ENCODE measurements at places on chromosomes 4 and X.

DNA sequence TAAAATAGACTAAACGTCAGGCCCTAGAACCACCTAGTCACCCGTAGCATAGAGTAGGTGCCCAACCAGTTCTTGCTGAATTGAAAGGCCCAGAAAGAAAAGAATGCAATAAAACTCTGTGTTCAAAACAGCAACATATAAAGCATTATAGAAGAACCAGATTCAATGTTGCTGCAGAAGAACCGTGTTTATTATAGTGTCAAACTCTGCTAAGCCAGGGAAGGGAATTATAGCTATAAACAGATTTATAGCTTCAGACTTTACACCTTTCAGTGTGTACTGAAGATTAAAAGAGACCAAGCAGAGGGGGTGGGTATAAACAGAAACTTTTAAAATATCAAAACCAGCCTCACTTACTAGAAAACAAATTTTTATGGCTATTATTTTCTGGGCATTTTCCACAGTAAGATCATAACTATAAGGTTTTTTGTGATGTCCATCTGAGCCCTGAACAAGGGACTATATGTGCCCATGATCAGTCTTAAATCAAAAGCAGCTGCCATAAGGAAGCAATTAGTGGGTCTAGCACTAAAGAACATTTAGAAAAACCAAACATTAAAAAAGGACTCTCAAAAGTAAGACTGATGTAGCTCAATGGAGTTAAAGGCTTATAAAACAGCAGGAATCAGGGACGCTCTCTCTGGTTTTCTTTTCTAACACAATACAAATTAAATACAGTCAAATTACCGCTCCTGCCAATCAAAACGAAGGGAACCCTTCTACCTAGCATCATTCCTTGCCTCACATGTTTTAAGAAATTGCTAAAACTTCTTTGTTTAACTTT is 219.7 kb upstream of the ETNPPL start:
- DNase-seq = no peak

DNA sequence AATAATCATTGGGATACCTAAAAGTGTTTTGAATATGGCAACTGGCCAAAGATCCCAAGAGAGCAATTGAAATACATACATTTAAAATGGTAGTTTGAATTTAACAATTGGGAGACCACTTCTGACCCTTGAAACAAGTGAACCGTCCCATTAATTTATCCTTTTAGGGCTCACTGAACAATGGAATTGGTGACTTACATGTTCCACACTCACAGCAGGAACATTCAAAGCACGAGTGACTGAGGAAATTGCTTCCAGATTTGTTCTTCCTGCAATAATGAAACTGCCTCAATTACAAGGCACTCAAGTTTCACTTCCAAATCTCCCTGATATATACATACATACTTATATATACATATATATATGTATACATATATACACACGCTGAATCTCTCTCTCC is 20.6 kb downstream of the SLC39A8 start:
- DNase-seq = no peak

- DNase-seq = no peak
Measured at GRCh38 chr4:145498430-145498829, 16.8 kb downstream of the SMAD1 start.

DNA sequence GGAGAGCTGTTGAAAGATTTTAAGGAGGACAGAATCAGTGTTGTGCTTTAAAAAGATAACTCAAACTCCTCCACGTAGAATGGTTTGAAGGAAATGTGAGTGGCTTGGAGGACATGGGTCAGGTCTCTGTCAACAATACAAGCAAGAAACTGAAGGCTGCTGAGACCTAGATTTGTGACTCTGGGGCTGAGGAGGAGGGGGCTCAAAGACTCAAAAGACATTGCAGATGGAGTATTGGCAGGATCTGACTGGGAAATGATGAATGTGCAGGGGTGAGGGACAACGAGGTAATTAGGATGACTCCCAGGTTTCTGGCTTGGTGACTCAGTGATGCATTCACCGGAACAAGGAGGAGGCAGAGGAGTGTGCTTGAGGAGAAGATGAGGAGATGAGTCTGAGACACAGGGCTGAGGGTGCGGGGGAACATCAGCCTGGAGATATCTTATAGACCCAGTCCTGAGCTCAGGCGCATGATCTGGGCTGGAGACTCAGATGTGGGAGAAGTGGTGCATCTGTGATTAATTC is 3.3 kb upstream of the RPS4X start:
- no peak for DNase-seq

DNA sequence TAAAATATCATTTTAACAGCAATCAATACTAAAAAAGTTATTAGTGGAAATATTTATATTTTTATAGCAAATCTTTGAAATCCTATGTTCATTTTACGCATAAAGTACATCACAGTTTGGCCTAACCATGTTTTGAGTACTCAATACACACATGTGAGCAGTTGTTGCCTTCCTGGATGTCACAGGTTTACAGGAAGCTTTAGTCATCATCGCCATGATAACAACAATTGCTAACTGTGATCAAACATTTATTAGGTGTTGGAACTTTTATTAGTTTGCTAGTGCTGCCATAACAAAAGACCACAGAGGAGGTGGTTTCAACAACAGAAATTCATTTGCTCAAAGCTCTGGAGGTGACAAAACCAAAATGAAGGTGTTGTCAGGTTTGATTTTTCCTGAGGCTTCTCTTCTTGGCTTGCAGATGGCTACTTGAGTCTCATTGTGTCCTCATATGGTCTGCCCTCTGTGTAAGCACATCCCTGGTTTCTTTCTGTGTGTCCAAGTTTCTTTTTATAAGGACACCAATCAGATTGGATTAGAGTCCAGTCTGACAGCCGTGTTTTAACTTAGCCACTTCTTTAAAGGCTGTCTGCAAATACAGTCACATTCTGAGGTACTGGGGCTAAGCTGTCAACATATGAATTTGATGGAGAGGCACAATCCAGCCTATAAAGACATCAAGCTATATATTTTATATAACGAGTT is 43.1 kb upstream of the BOD1L1 start:
- DNase-seq = no peak

DNA sequence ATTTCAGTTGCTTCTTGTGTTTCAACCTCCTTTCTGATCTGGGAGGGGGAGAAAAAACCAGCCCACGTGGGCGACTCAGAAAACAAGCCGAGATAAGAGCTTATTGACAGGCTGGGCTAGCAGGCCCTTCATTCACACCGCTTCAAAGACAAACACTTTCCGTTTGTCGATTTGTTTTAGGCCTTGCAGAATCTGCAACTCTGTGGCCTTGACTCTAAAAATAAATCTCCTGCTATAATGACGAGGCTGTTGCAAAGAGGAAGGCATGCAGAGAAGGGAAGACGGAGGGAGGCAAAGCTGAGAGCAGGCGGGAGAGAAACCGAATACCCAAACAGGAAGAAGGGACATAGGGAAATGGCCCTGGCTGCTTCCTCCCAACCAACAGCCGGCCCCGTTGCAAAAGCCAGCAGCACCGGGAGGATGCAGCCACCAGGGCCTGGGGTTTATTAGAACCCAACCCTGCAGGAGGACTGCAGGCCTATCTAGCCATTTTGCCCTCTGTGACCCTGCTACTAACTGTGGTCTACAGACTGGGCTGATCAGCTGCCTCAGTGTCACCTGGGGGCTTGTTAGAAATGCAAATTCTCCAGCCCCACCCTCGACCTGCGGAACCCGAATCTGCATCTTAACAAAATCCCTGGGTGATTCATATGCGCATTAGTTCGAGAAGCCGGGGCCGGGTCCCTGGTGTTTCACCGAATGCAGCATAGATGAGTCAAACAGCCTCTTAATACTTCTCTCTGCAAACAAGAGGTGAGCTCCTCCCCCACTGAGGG is 325.5 kb downstream of the BCOR start:
- DNase-seq = peak; percentile 82

- DNase-seq = no peak
Measured at GRCh38 chr4:137526681-137527080, 5.6 kb downstream of the PCDH18 start.

Data from HL-60 (cell line).